ENCODE measurements at places on chromosomes 2 and 18.

- DNase-seq, result no peak
These were observed 164.6 kb upstream of the TRIB2 start for GRCh38 chr2:12552092-12552491.

DNA sequence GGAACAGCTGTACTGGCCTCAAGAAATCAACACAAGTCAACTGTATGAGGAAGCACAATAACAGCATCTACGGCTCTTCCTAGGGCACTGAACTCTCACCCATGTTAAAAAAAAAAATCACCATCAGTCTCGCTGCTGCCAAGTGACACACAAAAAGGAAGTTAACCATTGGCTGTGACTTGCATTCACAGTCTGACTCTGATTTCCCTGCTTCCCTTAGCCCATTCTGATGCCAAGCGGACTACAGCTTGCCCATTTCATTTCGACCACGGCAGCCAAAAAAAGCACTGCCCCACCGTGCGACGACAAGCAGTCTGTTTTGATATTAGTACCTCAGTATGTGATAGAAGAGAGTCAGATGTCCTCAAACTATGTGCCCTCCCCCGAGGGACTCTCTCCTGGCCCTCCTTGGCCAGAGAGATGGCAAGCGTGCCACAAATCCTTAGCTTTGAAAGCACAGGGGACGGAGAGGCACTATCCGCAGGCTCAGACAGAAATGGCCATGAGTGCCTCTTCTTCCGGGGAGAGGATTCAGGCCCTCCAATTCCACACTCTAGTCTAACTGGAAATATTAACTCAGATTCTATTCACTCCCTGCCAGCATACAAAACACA is 250.0 kb downstream of the TCF4 start:
- no peak for DNase-seq

DNA sequence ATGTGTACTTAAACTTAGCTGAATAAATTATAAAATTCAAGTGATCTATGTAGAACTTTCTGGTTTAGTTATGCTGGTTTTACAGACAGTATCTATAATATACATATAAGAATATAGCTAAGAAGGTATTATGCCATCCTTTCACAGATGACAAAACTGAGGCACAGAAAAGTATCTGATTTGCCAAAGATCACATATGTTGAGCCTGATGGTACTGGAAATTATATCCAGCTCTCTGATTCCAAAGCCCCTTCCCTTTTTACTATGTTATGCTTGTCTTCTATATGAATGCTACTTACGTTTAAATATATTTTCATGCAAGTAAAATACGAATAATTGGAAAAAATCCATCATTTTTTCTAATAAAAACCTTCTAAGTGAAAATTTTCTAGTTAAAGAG is 1631.3 kb downstream of the DPP10 start:
- DNase-seq, result no peak

- no peak for DNase-seq
These were observed 219.8 kb downstream of the CDCA7 start for GRCh38 chr2:173574324-173575112.

- no peak for DNase-seq
These were observed 177.6 kb downstream of the BABAM2 start for GRCh38 chr2:28068088-28068487.

DNA sequence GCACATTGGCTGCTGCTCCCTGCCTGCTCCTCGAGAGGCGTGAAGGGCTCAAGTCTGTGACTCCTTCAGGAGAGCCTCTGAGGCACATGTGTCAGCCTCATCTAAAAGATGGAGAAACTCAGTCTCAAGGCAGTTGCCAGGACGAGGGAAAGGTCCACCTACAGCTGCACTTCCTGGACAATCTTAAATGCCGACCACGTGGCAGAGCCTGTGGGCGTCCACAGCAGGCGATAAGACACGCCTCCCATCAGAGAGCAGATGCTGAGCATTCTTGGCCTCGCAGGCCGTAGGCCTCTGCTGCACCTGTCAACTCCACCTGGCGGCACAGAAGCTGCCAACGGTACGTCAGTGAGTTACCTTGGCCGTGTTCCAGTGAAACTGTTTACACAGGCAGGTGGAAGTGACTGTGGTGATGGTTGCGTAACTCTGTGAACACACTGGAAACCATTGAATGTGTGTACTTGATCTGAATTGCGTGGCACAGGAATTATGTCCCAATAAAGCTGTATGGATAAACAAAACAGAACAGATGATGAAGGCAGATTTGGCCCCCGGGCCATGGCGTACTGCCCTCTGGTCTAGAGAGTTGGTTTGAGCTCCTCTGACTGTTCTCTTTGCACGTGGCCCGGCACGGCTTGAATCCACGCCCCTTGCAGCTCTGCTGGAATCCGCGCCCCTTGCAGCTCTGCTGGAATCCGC is 114.5 kb downstream of the RNF144A start:
- no peak for DNase-seq

- DNase-seq, result no peak
These were observed 93.0 kb upstream of the MCFD2 start for GRCh38 chr2:47008381-47009252.

DNA sequence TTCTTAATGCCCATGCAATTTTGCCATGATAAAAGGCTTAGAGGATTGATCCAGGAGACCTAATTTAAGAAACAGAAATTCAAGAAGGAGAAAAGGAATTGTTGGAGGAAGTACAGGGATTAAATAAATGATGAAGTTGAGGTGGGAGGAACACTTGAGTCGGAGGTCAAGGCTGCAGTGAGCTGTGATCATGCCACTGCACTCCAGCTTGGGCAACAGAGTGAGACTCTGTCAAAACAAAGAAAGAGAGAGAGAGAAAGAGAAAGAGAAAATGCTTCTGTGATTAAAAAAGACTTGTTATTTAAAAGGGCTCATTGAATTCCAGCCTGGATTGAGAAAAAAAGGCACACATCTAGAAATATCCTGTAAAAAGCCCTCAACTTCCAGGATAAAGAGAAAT is 123.2 kb downstream of the B3GNT2 start:
- DNase-seq, result no peak

GRCh38 chr18:41703744-41704530 is 251.1 kb upstream of the PIK3C3 start:
- DNase-seq, result no peak

- no peak for DNase-seq
These were observed 33.9 kb downstream of the COX7A2L start for GRCh38 chr2:42327125-42327524.

DNA sequence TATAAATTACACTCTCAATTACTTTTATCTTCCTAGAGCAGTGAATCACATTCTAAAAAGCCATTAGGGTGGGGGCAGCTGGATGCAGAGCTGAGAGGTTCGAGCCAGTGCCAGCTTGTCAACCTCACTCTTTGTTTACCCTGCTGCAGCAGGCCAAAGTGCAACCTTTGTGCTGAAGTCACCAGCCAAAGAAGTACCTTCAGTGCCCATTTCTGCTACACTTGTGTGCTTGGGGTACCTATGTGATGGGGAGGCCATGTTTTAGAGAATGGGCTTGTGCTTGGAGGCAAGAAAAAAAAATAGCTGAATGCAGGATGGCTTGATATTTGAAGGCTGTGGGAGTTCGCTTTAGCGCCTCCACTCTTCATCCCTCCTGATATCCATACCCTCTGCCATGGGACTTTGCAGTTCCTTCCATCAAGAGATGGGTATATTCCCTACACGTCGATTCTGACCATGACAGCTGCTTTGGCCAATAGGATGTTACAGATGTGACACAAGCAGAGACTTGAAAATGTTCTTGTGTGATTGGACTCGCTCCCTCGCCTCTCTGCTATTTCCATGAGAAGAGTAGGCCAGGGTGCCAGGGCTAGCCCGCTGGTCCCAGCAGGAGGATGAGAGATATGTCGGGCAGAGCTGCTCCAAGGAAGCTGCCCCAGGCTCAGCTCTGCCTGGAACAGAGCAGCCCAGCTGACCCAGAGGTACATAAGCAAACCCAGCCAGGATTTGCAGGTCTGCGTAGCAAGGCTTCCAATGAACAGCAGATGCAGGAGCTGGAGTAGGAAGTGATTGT is 12.7 kb upstream of the FZD5 start:
- DNase-seq, result no peak

- no peak for DNase-seq
These were observed 17.6 kb upstream of the PPP4R1 start for GRCh38 chr18:9631814-9632496.

GRCh38 chr18:47204908-47205522 is 28.9 kb upstream of the IER3IP1 start:
- DNase-seq, result no peak

- DNase-seq, result no peak
These were observed 6.0 kb upstream of the CCDC93 start for GRCh38 chr2:118019821-118020220.

- no peak for DNase-seq
These were observed 198.9 kb downstream of the CDCA7 start for GRCh38 chr2:173553593-173553992.

- no peak for DNase-seq
These were observed 61.3 kb downstream of the UBE2E3 start for GRCh38 chr2:181041661-181042060.

GRCh38 chr2:38098421-38099098 is 22.6 kb upstream of the CYP1B1 start:
- DNase-seq, result no peak

DNA sequence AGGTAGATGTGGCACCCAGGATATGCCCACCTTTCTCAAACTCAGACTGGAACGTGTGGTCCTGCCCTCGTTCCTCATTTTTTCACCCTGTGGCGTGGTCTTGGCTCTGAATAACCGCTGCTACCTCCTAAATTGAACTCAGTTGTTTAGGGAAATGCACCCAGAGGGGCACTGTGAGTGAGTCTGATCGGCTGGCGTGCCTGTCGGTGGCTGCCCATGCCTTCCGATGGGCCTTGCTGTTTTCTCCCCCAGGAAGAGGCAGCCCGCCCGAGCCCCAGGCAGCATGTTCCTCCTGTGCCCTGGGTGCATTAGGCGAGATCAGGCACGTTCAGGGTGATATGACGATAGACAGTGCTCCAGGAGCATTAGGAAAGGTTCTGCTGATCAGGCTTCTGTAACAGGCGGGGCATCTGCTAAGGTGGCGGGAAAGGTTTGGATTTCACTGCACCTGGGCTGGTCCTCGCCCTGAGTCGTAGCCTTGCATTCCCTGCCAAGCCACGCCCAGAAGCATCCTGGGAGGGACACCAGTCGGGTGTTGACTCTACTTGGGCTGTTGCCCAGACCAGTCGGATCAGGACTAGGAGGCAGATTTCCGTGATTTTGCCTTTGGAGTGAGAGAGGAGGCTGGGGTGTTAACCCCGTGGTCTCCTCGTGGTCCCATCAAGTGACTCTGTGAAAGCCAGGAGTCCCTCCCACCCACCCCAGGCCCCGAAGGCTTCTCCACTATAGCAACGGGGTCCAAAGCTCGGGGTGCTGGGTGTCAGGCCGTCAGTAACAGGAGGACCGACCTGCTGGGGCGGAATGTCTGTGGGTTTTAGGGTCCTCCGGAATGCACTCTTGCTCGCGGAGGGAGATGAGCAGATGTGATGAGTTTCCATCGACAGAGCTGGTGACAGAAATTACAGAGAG is 75.1 kb downstream of the SH3BP4 start:
- no peak for DNase-seq

DNA sequence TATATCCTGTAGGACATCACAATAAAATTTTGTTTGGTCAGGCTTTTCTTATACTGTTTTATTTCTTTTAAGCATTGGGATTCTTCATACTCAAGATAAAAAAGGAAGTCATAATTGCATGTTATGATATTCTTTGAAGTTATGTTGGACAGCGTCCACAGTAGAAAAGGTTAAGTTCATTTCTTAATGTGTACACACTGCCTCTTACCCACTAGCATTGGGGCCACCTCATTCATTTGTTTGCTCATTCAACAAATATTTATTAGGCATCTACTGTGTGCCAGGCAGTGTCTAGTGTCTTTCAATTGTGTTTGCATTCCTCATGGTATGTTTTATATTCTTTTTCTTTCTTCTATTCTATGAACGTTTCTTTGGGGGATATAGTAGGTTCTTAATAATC is 70.2 kb downstream of the PTPRM start:
- no peak for DNase-seq

- DNase-seq, result no peak
These were observed 98.3 kb downstream of the FMNL2 start for GRCh38 chr2:152433289-152433688.

DNA sequence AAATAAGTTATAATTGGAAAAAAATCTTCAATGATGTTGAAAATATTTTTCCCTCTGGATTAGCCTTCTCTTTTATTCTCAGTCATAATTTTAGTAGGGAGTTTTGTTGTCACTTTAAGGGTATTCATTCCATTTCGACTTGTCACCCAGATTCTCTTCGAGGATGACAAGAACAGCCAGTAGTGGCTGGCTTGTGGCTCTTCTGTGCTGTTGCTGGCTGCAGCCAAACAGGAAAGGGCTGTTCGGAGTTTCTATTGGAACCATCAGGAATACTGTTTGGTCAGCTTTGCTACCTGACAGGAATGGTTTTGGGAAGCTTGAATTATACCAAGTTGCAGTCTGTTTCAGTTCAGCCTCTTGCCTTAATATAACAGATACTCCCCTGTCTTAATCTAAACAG is 41.6 kb downstream of the MGAT5 start:
- no peak for DNase-seq

GRCh38 chr2:50116096-50117010 is 915.6 kb downstream of the NRXN1 start:
- DNase-seq, result no peak

DNA sequence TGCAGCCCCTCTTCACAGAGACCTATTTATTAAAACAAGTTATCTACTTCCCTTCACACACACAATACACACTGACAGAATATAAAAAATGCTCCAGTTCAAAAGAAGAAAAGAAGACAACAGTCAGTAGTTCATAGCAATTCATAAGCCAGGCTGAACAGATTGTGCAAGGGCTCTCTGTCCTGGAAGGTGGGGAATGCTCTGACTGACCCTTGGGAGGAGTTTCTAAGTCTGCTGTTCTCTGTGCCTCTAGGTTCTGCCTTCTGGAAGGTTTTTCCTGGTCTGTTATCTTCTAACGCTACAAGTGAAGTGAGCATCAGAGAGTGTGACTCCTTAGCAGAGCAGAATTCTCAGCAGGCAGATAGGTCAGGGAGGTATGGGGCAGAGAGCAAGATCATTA is 35.7 kb downstream of the SP3 start:
- DNase-seq, result no peak

- no peak for DNase-seq
These were observed 16.0 kb downstream of the TTC32 start for GRCh38 chr2:19885791-19886190.

DNA sequence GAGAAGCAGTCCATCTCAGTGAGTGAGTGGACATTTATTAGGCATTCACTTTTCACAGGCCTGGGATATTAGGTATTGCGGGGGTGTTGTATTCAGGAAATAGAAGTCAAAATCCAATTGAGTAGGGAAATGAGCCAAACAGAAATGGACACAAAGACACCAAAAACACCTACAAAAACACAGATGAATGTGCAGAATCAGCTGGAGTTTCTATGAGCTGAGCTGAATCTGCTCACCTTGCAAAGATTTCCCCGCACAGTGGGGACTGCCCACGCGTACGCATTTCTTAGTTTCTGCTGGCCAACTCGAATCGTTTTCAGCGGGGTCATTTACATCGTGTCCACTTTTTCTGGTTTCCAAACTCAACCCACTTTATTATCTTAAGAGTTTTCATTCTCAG is 160.0 kb downstream of the BCL2 start:
- no peak for DNase-seq

DNA sequence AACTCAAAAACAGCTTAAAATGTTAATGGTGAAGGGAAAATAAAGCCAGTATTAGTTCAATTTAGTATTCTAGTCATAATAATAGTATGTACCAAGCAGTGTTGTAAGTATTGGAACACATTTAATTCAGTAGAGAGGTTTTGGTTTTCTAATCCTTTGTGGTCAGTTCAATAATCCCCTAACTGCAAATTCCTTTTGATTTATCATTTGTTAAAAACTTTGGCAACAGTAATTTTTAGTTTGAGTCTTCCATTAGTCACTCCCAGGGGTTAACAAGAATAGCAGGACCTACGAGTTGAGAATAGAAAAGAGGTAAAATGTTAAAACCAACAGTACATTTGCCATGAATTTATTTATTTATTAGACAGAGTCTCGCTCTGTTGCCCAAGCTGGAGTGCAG is 10.7 kb downstream of the MRPL44 start:
- DNase-seq, result no peak
